Esophagus muscularis mucosa (tissue), 4 donors: ENCODE measurements at places on chromosomes 12 and 14. TPM values are rescaled to one million over a fixed set of nuclear protein-coding genes. Genes with fewer than 3 reads are reported as not detected.

DNA sequence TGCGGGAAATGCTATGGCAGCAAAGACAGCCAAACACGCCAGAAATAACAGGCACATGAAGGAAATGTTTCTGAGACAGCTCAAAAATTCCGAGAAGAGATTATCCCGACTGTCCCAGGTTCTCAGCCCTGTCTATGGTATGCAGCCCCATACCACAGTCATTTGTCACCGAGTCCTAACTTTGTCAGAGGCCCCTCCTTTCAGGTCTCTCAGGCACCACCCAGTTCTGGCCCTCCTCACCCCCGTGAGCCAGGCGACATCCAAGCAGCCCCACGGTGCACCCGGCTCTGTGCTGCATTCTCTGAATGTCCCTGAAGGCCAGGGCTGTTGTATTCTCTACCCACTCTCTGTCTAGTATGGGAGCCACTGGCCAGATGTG lies 24.0 kb downstream of the SSH1 start:
- no peak for DNase-seq

DNA sequence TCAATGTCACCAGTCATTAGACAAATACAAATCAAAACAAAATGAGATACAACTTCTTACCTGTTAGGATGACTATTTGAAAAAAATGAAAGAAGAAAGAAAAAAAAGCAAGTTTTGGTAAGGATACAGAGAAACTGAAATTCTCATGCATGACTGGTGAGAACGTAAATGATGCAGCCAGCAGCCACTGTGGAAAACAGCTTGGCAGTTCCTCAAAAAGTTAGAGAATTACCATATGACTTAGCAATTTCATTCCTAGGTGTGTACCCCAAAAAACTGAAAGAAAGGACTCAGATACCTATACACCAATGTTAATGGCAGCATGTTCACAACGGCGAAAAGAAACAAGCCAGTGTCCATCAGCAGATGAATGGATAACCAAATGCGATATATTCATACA lies 26.6 kb downstream of the NINJ2 start:
- DNase-seq = no peak

GRCh38 chr12:41980390-41980789 lies 164.3 kb downstream of the GXYLT1 start:
- no peak for DNase-seq

The HOXC13 gene
- not detected for total RNA-seq

- no peak for DNase-seq
Observed at GRCh38 chr14:22338917-22339715, 249.9 kb downstream of the DAD1 start.

DNA sequence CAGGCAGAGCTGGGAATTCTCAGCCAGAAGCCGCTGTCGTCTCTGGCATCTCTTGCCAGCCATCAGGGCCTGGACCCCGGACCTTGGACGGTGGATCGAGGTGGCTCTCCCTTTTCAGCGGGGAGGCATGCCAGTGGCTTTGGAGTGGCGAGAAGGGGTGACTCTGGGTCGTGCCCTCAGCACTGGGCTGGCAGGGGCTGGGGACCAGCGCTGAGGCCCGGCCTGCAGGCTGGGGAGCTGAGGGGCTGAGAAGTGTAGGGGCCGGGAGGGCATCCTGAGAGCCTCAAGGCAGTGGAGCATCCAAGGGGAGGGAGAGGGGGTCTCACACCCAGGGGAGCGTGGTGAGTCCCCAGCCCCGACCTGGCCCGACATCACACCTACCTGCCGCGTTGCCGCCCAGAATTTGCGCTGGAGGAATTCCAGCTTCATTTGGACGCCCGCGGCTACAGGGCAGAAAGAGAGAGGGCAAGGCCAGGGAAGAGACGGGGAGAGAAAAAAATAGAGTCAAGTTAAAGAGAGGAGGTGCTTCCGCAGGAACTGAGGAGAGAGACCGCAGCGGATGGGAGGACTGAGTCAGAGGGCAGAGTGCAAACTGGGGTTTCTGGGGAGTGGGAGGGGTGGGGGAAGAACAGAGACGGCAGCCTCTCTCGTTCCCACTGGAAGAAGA lies 9.0 kb upstream of the LRTM2 start:
- no peak for DNase-seq

The KRT75 gene
- not detected for total RNA-seq

- DNase-seq = no peak
Observed at GRCh38 chr12:102593134-102593533, 112.8 kb upstream of the IGF1 start.

The SLC7A7 gene
- 22.9 TPM for total RNA-seq

DNA sequence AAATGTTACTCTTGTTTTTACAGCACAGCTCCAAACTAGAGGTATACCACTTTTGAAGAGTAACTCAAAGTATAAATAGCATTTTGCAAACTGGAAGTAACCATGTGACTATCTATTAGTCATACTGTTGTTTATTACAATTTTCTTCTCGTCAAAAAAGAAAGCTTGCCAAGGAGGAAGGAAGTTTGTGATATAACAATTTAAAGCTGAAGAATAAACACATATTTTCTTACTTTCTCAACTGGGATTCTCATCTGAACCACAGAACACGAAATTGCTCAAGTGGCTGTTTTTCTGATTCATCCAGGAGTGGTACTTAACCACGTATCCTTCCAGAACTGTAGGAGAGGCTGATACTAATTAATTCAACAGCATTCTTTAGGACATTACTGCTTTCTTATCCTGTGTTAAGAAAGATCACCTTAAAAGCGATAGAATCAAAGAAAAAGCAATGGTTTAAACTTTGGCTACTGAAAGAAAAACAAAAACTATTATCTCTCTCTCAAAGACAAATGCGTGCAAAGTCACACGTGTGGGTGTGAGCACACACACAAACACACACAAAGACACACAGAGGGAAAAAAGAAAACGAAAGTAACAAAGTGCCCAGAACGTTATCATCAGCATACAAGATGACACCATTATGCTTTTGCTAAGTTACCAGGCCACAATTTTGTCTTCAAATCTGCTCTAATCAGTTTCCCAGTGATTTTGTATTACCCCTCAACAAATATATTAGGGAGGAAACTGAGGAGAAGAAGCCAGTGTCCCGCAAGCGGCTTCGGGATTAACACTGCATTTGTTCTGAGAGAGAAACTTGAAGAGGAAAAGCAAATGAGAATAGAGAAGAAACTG lies at the start of gene CLEC2B:
Gene CLEC2B, minus strand, starts transcription at position 48 of the 855 bp plus-strand sequence.
- DNase-seq = no peak
